Lung (tissue), 17 donors: ENCODE measurements at places on chromosomes 6 and 20. TPM values are rescaled to one million over a fixed set of nuclear protein-coding genes. Genes with fewer than 3 reads are reported as not detected.
A peak's percentile ranks its signal among the peaks of the same experiment; 100 is the strongest.

DNA sequence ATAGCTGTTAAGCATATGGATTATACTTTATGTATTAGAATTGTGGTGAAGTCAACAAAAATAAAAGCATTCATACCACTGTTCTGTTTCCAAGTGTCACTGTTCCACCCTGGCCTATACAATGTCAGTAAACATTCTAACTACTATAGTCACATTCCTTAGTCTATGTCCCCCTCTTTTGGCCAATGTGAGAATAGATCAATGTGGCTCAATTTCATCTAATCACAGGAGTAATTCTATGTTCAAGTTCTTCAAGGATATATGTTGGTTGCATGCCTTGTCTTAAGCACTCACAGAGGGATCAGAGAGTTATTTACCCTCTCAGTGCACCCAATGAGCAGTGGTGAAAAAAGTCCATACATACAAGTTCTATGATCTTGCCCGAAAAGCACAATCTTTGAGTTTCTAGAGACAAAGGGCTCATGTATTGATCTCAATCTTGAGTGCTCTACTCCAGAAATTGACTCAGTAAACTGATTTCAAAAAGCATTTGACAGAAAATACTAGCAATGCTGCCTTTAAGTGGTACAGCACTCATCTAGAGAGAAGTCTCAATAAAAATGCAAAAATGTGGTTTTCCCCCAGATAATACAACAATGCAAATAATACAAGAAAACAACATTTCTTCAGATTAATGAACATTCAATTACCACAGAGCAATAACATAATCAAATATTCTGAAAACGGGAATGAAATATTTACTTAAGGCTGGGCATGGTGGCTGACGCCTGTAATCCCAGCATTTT is 16.5 kb downstream of the SMLR1 start:
- peak; percentile 60 for DNase-seq
- H3K4me3 ChIP-seq = no peak overlapping the region
- H3K27me3 ChIP-seq = no peaks in the 10 kb centered on the region

DNA sequence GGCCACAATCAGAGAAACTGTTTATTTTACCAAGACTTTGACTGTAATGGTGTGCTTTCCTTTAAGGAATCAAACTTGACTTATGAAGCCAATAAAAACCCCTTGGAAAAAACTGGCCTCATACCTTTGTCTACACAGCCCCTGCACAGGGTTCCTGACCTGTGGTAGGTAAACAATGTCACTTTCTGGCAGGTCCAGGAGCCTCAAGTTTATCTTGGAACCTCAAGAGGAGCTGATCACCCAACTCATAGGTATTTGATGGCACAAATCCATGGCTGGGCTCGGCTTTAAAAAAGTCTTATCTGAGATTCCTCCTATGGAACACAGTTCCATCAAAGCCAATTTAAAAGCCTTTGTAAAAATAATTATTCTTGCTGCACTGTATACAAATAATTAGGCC is 61.0 kb downstream of the AGPAT4 start:
- H3K27ac ChIP-seq = no peak overlapping the region
- H3K27me3 ChIP-seq = no peaks in the 10 kb centered on the region
- H3K4me3 ChIP-seq = no peak overlapping the region
- DNase-seq = no peak
- H3K36me3 ChIP-seq = peaks cover 9% of the 10 kb centered on the region

- peaks cover 3% of the 10 kb centered on the region for H3K4me1 ChIP-seq
- no peak within 1 kb of the TSS for H3K27ac ChIP-seq
- no peak for DNase-seq
- no peaks in the 10 kb centered on the region for H3K36me3 ChIP-seq
- H3K27me3 ChIP-seq = no peaks in the 10 kb centered on the region
- H3K4me3 ChIP-seq = no peak within 1 kb of the TSS
These were observed at the start of gene ARHGAP40 for GRCh38 chr20:38601216-38602184. Gene ARHGAP40 (plus strand): TSS chr20:38601809.

DNA sequence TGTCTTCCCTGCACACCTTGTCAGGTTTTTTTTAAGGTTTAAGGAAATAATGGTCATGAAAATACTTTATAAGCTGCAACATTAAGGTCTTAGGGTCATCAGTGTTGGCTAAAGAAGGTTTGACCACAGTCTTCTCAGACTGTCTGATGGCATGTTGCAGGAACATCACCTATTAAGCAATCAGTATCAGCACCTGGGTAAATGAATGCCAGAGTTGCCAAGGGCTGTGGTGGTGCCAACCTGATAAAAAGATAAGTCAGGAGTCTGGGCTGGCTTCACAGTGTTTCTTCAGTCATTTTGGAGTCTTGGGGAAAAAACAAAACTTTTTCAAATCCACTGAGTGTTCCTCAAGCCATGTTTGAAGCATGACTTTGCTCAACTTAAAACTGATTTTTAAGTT is 61.5 kb upstream of the VSTM2L start:
- no peak overlapping the region for H3K27ac ChIP-seq
- H3K36me3 ChIP-seq = peaks cover 6% of the 10 kb centered on the region
- H3K4me1 ChIP-seq = no peaks in the 10 kb centered on the region
- no peaks in the 10 kb centered on the region for H3K27me3 ChIP-seq

- H3K36me3 ChIP-seq = no peaks in the 10 kb centered on the region
- no peak overlapping the region for H3K27ac ChIP-seq
- no peak overlapping the region for H3K4me3 ChIP-seq
These were observed 32.5 kb upstream of the MCUR1 start for GRCh38 chr6:13846841-13847240.

DNA sequence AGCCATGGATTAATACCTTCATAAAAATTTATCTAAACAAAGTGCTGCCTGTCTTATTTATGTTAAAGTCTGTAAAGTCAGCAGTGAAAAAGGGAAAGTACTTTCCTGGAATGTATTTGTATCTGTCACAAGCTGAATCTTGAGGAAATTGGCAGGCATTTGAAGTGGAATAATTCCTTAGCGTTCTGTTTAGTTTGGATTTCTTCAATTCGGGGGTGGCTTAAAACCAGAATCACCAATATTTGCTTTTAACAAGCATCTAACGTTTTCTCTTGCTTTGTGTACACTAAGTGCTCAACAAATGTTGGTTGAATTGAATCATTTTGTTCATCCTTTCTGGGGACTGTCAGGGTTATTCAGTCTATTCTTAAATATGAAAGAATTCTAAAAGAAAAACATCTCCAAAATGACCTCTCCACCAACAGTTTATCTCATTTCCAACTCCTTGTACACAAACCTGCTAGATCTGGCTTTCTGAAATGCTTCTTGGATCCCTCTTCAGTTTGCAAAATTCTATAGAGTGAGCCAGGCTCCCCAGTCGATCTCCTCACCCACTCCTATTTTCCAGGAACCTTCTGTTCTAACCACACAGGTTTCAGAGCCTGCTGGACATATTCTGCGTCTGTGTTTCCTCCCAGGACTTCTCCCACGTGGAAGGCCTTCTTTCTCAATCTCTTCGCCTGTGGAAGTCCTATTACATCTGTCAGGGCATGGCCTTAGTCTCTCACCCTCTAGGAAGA is 2.0 kb upstream of the NPEPL1 start:
- no peak overlapping the region for H3K27ac ChIP-seq
- peaks cover 20% of the 10 kb centered on the region for H3K4me1 ChIP-seq
- H3K4me3 ChIP-seq = no peak overlapping the region
- H3K27me3 ChIP-seq = peaks cover 2% of the 10 kb centered on the region
- DNase-seq = no peak

DNA sequence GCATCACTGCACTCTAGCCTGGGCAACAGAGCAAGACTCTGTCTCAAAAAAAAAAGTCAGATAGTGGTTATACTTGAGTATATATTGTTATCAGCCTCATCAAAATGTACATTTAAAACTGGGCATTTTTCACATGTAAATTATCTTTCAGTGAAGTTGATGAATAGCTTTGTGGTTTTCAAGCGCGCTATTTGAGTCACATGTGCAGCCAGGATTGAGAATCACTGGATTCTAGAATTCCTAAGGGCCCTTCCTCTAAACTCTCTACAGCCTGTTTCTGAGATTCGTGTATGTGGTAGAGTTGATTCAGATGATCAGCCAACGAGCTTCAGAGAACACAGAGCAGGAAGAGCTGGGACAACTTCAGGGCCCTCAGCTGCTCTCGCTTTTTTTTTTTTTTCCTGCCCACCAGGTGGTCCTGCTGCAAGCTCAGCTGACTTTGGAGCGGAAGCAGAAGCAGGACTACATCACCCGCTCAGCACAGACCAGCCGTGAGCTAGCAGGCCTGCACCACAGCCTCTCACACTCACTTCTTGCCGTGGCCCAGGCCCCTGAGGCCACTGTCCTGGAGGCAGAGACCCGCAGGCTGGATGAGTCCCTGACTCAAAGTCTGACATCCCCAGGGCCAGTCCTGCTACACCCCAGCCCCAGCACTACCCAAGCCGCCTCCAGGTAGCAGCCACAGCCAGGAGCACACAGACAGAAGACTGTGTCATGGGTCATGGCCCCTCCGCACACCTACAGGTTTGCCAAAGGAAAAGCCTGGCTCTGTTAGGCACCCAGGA is 18.3 kb downstream of the C20orf173 start:
- no peaks in the 10 kb centered on the region for H3K27me3 ChIP-seq
- H3K4me1 ChIP-seq = no peaks in the 10 kb centered on the region
- no peak overlapping the region for H3K27ac ChIP-seq
- no peak for DNase-seq
- no peak overlapping the region for H3K4me3 ChIP-seq

GRCh38 chr20:5650280-5650691 is 99.9 kb upstream of the SHLD1 start:
- no peaks in the 10 kb centered on the region for H3K27me3 ChIP-seq
- peaks cover 4% of the 10 kb centered on the region for H3K4me1 ChIP-seq
- H3K36me3 ChIP-seq = no peaks in the 10 kb centered on the region
- H3K4me3 ChIP-seq = no peak overlapping the region

DNA sequence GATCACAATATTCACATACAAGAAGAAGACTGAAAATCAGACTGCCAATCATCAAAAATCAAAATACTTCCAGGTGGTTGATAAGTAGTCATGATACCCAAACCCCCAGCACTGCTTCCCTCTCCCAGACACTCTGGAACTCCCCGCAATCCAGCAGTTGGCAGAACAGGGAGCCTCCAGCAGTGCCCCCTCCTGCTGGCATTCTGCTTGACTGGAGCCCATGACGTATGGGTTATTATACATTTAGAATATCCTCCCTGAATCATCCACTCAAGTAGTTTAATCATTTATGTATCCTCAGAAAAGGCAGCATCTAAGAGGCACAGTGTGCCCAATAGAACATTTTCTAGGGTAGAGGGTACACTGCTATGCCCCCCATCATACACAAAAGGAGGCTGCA is 9.3 kb upstream of the OGFRL1 start:
- H3K4me1 ChIP-seq = no peaks in the 10 kb centered on the region
- H3K4me3 ChIP-seq = no peak overlapping the region
- no peak overlapping the region for H3K27ac ChIP-seq

GRCh38 chr20:60007464-60007863 is 49.2 kb downstream of the CDH26 start:
- H3K4me1 ChIP-seq = no peaks in the 10 kb centered on the region
- H3K27me3 ChIP-seq = no peaks in the 10 kb centered on the region
- H3K27ac ChIP-seq = no peak overlapping the region
- H3K36me3 ChIP-seq = no peaks in the 10 kb centered on the region
- no peak for DNase-seq

DNA sequence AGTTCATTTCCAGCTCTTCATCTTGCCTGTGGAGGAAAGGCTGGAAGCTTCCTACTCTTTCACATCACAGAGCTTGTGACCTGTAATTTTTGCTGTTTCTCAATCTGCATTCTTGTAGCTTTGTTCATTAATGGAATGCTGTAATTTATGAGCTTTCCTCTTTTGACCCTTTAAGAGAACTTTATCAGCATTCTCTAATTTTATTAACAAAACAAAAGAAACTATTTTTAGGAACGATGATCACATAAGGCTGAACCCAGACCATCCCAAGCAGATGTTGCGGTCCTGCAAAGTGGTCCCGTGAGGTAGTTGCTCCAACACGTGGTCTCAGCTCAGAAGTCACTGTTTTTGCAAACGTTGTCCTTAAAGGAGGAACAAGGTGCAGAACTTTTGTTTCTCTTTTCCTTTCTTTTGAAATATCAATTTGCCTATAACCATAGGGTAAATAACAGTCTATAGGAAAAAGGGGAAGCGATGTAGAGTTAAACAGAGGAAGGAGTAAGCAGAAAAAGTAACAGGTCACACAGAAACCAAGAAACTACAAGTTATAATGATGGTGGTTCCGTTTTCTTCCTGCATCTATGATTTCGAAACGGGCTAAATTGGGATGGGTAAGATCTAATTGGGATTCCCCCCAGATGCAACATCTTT is 121.3 kb upstream of the PHACTR1 start:
- H3K27me3 ChIP-seq = no peaks in the 10 kb centered on the region
- H3K27ac ChIP-seq = no peak overlapping the region
- no peak for DNase-seq

DNA sequence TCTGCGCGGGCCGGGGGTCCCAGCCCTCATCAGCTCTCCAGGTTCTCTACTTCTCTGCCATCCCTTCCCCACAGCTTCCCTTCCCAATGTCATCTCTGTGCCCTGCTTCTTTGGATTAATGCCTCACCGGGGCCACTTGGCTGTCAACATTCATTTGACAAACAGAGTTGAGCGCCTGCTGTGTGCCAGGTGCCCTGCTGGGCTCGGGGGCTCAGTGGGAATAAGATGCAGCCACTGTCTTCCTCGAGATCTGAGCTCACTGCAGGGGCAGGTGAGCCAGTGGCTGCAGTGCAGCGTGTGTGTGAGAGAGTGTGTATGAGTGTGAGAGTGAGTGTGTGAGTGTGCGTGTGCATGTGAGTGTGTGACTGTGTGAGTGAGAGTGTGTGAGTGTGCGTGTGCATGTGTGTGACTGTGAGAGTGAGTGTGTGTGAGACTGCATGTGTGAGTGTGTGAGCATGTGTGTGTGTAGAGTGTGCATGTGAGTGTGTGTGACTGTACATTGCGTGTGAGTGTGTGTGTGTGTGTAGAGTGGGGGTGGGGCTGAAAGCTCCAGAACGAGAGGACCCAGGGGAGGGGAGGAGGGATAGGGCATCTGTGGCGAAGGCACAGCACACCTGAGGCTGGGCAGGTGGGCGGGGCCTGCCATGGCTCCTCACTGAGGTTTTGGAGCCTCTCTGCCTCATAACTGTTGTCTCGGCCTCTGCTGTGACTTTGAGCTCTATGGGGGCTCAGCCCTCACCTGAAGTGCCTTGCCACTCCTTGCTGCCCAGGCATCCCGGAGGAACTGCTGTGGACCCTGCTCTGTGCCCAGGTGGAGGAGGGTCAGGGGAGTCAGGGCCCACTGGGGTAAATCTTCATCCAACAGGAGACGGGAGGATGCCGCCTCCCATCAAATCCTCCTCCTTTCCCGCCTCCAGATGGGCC is 36.5 kb upstream of the PHACTR3 start:
- H3K4me1 ChIP-seq = no peaks in the 10 kb centered on the region
- H3K4me3 ChIP-seq = no peak overlapping the region
- no peak overlapping the region for H3K27ac ChIP-seq
- no peaks in the 10 kb centered on the region for H3K36me3 ChIP-seq

- no peak overlapping the region for H3K27ac ChIP-seq
- no peaks in the 10 kb centered on the region for H3K36me3 ChIP-seq
- no peak overlapping the region for H3K4me3 ChIP-seq
- H3K27me3 ChIP-seq = no peaks in the 10 kb centered on the region
These were observed 313.4 kb downstream of the GJA1 start for GRCh38 chr6:121748850-121749249.

ARHGAP40 gene
- 1.4 TPM for polyA plus RNA-seq

PRDM13 gene
- polyA plus RNA-seq = not detected

PTGIS gene
- polyA plus RNA-seq = 5.3 TPM

CPNE1 gene
- polyA plus RNA-seq = 161 TPM

SCGN gene
- polyA plus RNA-seq = 0.07 TPM

ZNF334 gene
- 1.4 TPM for polyA plus RNA-seq
